CD8-positive, alpha-beta T cell (primary cell): ENCODE measurements at places on chromosomes 12 and 14.

GRCh38 chr12:105481392-105482300 is 151.2 kb downstream of the C12orf75 start:
- DNase-seq: no peak

DNA sequence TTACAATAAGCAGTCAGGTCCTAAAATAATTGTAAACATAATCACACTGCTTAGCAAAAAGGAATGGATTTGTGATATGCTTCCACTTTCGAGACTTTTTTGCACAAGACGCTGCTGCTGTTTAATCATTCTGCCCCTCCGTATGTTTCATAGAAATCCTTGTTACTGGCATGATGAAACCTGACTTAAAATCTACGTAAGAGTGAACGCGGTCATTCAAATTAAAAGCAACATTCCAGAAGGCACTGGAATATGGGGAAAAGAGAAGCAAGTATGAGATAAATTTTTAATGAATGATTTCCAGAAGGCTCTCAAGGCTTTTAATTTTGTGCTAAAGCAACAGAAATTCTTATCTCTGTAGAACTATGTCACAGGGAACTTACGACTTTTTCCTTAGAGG is 1.1 kb downstream of the CNIH1 start:
- no peak for DNase-seq

GRCh38 chr12:108846290-108846701 is 11.1 kb downstream of the SSH1 start:
- no peak for DNase-seq

GRCh38 chr14:51008446-51008845 is 64.2 kb upstream of the PYGL start:
- no peak for DNase-seq

DNA sequence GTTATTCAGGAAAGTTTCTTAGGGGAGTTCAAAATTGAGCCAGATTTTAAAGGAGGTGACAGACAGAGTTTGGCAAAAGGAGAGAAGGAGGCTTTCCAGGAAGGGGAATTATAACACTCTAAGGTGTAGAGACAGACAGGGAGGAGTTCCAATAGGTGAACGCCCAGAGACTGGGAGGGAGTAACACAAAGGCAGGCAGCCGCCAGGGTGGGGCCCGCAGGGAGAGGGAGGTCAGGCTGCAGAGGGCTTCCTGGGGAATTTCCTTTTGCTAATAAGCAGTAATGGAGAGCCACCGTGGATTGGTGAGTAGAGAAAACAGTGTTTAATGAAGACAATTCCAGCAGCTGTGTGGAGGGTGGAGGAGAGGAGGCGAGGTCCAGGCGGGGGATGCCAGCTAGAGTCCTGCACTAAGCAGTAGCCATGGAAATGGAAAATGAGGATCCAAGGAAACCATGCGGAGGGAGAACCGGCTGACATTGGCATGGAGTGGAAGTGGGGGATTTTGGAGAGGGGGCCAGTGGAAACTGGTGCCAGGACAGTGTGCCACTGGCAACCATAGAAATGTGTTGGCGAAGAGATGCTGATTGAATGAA is 22.2 kb downstream of the GRIN2B start:
- no peak for DNase-seq

DNA sequence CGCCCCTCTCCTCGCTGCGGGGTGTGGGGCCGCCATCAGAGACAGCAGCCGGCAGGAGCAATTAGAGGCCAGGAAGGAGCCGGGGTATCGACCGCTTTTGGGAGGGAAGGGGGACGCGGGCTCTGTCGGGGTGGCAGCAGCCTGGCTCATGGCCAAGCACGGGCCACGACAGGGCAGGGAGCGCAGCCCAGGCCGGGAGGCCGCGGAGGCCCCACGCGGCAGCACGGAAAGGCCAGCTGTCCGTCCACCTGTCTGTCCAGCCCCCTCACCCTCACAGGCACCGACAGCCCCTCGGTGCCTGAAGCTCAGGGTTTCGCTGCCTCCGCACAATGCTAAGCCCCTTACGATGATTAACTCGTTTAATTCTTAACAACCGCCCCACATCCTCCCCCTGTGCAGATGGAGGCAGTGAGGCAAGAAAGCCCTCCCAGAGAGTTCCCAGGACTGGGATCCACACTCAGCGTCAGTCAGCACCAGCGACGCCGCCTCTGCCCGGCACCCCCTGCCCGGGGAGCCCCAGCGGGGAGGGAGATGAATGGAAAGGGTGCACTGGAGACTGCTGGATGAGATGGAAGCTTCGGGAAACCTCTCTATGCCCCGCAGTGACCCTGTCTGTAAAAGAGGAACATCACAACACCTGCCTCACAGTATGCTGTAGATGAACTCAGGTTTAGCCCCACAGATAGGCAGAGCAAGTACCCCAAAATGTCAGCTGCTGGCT is 23.7 kb downstream of the NCOR2 start:
- DNase-seq: no peak

- no peak for DNase-seq
Measured at GRCh38 chr12:67211029-67211428, 58.1 kb upstream of the CAND1 start.

- no peak for DNase-seq
Measured at GRCh38 chr12:20514598-20514997, 146.3 kb downstream of the PDE3A start.

GRCh38 chr14:79734151-79734550 is 477.2 kb downstream of the DIO2 start:
- no peak for DNase-seq

DNA sequence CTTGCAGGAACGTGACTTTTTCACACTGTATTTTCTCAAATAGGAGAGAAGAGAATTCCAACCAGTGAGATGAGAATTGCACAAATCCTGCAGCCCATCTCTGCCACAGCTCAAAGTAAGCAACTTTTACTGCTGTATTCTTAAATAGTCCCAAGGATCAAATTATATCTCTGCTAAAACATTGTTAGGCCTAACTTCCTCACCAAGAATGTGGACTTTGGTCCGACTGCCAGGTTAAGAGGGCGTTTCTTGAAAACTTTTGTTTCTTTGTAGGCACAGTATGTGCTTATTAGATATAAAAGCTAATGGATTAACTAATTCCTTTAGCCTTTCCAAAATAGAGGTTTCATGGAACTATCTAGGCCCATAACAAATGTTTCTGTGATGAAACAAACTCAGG is 61.4 kb upstream of the IFNG-AS1 start:
- DNase-seq: no peak

GRCh38 chr12:65826353-65827171 is 2.3 kb downstream of the HMGA2 start:
- no peak for DNase-seq

GRCh38 chr12:22684140-22685118 is 59.5 kb downstream of the ETNK1 start:
- DNase-seq: no peak

GRCh38 chr14:68051146-68051545 is 231.6 kb downstream of the RAD51B start:
- no peak for DNase-seq

- DNase-seq: peak; percentile 37
Measured at GRCh38 chr14:93375673-93376156, 28.7 kb downstream of the COX8C start.

DNA sequence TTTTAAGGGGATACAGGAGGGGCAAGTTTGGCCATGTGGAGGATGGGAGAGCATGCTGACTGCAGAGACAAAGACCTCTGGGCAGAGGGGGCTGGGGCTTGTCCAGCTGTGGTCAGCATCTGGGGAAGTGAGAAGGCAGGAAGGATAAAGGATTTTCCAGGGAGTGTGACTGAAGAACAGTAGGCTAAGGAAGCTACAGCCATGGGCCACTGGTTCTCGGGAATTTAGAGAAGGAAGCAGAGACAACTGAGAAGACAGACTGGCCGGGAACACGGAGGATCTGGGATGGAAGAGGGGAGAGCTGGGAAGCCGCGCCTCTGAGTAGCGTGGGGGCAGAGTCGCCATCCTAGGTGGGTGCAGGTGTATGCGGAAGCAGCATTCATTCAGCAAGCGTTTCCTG is 7.0 kb upstream of the PGAM5 start:
- no peak for DNase-seq

GRCh38 chr14:100131181-100131580 is 28.3 kb downstream of the DEGS2 start:
- DNase-seq: no peak

DNA sequence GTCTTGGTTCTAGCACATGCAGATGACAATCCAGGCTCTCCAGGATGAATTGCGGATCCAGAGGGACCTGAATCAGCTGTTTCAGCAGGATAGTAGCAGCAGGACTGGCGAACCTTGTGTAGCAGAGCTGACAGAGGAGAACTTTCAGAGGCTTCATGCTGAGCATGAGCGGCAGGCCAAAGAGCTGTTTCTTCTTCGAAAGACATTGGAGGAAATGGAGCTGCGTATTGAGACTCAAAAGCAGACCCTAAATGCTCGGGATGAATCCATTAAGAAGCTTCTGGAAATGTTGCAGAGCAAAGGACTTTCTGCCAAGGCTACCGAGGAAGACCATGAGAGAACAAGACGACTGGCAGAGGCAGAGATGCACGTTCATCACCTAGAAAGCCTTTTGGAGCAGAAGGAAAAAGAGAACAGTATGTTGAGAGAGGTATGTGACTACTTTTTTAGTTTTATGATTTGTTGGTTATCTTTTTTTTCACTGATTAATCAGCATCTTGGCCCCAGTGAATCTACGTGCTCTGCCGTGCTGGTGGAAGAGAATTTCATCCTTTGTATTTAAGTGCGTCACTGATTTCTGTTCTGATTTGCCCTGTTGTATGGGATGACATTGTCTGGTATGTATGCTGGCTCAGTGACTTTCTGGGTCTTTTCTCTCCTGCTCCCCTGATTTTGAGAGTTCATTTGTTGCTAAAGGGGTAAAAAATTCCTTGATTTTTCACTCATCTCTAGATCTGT is 92.3 kb downstream of the ERC1 start:
- DNase-seq: no peak

DNA sequence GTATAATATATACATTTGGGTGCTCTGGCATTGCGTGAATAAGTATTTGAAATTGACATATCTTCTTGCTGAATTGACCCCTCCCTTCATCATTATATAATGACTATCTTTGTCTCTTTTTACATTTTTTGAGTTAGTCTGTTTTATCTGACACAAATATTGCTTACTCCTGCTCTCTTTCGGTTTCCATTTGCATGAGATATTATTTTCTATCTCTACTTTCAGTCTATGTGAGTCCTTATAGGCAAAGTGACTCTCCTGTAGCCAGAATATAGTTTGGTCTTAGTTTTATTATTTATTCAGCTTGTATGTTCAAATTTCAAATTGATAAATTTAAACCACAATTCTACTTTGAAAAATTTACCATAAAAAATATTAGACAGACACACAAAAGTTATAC is 491.0 kb downstream of the NAV3 start:
- DNase-seq: no peak

DNA sequence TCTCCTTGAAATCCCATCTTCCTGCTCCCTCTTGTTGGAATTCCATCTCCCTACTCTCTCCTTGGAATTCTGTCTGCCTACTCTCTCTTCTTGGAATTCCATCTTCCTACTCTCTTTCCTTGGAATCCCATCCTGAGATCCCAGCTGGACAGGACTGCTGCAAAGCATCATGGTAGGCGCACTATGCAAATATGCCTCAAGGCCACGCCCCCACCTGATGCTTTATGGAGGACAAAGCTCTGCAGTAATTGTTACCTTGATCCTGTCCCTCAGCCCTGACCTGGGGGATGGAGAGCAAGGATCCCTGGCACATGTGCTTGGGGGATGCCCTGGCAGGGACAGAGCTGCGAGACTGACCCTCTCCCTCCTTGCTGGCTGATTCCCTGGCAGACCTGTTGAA is 185.6 kb downstream of the TBX5 start:
- no peak for DNase-seq

GRCh38 chr12:1527789-1528188 is 66.6 kb downstream of the FBXL14 start:
- no peak for DNase-seq

DNA sequence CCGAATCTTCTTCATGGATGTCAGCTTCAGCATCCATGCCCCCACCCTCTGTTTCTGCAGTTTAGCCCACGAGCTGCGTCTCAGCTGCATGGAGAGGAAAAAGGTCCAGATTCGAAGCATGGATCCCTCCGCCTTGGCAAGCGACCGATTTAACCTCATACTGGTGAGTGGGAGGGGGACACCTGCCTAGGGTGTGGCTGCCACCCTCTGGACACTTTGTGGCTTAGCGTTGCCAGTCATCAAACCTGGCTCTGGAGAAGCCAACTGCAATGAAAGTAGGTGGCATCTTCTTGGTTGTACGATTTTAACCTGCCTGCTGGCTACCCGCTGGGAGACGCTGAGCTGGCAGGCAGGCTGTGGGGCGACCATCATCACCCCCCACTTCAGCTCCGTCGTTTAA is 16.7 kb downstream of the DCAF4 start:
- no peak for DNase-seq

GRCh38 chr14:65070471-65070976 is 31.8 kb downstream of the MAX start:
- no peak for DNase-seq

- DNase-seq: no peak
Measured at GRCh38 chr12:65740873-65741600, 83.2 kb upstream of the HMGA2 start.

GRCh38 chr14:38721822-38722431 is 381.1 kb downstream of the SEC23A start:
- peak; percentile 13 for DNase-seq

GRCh38 chr12:122048151-122048550 is 26.5 kb downstream of the BCL7A start:
- DNase-seq: no peak

- DNase-seq: no peak
Measured at GRCh38 chr14:79735121-79735520, 476.2 kb downstream of the DIO2 start.

DNA sequence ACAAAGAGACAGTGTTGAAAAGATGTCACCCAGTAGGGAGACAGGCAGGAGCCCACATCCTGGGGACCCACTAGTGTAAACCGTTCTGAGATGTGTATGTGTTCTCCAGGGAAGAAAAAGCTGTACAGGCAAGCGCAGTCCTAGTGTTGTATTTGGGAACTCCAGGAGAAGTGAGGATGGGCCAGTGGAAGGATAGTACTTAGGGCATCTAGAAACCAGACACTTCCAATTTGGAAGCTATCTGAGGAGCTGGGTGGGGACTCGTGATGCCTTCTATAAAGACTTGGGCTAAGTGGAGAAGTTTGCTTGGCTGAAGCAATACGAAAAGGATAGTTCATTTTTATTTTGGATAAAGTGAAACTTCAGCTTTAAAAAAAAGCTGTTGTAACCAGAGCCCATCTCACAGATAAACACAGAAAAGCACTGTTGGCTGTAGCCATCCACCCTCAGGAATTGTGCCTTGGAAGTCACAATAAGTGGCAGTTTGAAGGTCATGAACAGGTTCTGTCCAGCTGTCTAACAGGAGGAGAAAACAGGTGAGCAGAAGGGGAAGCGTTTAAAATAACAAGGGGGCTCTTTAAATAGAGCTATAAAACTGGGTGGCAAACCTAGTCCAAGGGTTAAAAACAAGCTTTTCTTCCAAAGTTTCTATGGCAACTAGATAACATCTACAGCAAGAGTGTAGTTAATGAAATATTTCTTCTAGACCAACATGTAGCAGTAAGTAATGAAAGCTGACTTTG is 108.0 kb upstream of the ARHGAP5 start:
- DNase-seq: no peak

GRCh38 chr12:55688716-55689655 is 18.7 kb downstream of the ITGA7 start:
- DNase-seq: no peak
